Left hindlimb (tissue), 1 donor: ENCODE measurements at places on chromosomes 3 and 15.

DNA sequence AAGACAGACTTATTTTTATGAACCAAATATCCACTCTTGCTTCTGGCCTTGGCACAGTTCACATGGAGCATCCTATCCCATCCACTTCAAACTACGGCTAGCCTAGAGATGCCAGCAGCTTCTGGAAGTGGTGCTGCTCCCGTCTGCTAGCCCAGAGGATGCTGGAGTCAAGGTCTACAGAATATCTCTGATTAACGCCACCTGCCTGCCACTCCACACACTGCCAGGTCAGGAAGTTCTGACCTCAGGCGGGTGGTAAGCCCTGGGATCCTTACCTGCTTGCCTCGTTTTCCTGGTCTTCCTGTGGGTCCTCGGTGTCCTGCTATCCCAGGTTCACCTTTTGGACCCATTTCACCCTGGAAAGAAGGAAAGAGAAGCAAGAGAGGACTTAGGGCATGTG lies 42.9 kb downstream of the EAF1 start:
- no peak for DNase-seq

- DNase-seq = no peak
Measured at GRCh38 chr15:68313501-68314410, 36.2 kb downstream of the FEM1B start.

- DNase-seq = no peak
Measured at GRCh38 chr15:77097248-77097721, 26.4 kb upstream of the TSPAN3 start.

- DNase-seq = no peak
Measured at GRCh38 chr15:64883997-64884511, 27.6 kb upstream of the ANKDD1A start.

DNA sequence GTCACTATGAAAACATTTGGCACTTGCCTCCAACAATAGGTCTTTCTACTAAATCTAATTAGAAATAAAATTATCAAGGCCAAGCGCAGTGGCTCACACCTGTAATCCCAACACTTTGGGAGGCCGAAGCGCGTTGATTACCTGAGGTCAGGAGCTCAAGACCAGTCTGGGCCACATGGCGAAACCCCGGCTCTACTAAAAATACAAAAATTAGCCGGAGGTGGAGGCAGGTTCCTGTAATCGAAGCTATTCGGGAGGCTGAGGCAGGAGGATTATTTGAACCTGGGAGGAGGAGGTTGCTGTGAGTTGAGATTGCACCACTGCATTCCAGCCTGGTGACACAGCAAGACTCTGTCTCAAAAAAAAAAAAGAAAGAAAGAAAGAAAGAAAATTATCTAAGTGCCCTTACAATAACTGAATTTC lies 1.6 kb upstream of the PLD1 start:
- no peak for DNase-seq

- no peak for DNase-seq
Measured at GRCh38 chr3:192850451-192850981, 67.1 kb downstream of the MB21D2 start.

DNA sequence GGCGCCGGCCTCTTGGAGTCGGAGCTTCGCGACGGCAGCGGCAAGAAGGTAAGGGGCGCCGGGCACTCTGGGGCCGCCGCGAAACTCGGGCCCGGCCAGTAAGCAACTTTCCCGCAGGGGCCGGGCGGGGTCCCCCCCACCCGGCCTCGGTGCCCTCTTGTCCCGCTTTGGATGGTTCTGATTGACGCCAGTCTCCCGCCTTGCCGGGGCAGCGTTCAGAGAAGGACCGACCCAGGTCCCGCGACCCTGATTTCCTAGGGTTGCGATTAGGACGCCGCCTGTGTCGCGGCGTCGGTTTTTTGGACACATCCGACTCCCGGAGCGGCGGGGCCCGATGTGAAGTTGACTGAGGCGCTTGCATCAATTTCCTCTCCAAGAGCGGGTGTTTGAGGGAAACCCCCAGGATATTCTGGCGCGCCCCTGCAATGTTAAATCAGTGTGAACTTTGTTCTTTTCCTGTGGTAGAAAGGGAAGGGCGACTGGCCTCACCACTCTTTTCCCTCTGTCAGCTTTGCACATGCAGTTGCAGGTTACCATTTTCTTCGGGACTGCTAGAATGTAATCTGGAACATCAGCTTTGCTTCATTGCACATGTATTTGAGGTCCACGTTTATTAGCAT lies 755 bp downstream of the PDE8A start:
- DNase-seq = peak; percentile 51

DNA sequence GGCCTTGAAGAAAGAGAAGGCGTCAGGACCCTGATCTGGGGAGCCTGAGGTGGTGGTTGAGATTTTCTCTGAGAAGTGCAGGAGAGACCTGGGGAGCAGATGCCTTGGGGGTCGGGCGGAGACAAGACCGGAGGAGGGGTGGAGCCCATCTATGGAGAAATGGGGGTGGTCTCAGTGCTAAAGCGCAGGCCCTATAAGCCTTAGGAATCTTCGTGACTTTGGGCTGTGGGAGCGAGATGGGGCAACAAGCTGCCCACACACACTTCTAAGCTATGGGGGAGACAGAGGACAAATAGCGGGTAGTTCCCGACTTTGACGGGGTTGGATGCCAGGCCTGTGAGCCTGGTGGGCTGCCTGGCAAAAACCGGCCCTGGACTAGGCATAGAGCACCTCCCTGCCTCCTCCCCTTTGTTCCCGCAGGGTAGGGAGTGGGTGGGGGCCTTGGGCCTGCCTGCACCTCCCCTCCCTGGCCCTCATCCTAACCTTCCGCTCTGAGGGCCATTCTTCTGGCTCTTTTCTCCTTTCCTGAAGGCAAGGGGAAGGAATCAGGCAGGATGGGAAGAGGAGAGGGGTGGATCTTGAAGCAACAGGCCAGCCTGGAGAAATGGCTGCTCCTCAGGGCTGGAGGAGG lies 880 bp downstream of the NISCH start:
- peak; percentile 79 for DNase-seq

GRCh38 chr3:141425523-141426233 lies 57.4 kb downstream of the ZBTB38 start:
- DNase-seq = no peak

DNA sequence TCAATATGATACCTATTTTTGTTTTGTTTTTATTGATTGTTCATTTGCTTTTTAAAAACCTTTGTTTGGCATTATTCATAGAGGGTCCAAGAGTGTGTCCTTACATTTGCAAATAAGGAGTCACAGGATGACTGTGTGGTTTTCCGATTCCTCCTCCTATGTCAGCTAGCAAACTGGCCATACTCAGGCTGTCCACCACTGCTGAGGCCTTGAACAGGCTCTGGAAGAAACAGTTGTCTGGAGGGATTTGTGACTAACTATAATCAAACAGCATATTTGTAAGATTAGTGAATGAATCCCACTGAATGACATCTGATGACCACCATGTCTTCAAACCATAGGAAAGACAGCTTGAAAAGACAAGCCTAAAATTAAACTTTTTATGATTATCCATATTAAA lies 423.4 kb upstream of the ATP11B start:
- no peak for DNase-seq

- DNase-seq = peak; percentile 75
Measured at GRCh38 chr3:42936157-42936981, 30.4 kb downstream of the ZNF662 start.

DNA sequence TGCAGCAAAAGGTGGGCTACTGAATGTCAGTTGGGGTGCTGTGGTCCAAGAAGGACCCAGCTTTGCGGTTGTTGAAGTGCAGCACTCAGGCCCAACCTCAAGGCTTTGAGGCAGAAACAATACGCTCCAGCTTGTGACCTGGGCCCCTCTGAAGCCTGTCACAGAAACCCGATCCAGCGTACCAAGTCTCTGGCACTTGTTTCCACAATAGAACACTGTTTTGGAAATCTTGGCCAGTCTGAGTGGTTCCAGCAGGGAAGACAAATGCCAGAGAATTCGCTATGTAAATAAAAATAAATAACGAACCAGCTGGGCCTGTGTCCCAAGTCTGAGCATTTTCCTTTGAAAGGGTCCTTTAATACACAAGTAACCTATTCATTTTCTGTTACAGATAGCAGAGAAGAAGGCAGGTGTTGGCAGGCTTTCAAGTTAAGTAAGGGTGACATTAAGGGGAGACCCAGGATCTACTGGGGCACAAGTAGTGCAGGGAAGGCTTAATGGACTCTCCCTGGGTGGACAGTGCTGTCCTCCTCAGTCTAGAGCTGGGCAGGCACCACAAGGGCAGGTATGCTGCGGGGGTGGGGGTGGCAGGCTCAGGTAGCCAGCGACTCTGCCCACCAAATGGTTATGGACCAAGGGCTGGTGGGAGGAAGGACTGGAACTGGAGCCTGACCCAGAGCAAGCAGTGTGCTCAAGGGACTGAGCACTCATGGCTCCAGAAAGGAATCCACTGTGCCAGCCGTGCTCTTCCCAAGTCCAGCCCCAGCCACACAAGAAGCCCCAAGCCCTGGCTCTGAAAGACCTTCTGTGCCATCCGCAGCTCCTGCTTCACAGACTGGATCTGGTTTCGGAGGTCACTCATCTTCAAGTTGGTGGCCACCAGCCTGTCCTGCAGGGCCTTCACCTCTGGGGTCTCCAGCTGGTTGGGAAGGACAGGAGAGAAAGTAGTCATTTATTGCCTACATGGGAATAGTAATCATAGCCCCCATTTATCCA lies 26.3 kb downstream of the CCDC13 start:
- no peak for DNase-seq

DNA sequence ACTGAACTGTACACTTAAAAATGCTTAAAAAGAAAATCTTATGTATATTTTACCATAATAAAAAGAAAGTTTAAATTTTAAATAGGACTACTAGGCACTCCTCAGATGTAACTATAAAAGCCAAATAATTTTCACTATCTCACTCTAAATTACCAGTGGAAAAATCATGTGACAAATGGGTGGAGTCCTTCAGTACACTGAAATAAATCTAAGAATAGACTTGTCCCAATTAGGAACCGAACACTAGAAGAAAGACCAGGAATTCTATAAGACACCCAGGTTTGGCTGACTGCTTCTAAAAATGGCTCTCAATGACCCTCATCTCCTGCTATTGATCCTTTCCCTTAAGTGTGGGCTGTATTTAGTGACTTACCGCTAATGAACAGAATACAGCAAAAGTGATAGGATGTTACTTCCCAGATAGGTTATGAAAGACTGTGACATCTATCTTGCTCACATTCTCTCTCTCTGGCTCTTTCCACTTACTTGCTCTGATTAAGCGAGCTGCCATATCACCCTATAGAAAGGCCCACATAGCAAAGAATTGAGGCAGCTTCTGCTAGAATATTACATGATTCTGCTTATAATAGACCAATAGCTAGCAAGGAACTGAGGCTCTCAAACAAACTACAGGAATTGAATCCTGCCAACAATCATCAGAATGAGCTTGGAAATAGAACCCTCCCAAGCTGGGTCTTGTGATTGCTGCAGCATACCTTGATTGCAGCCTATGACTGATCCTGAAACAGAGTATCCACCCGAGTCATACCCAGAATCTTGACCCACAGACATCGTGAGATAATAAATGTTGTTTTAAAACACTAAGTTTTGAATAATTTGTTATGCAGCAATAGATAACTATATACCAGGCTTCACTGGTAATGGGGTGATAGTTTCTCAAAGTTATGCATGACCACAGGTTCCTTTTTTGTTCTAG lies 16.9 kb downstream of the TTBK2 start:
- DNase-seq = no peak

DNA sequence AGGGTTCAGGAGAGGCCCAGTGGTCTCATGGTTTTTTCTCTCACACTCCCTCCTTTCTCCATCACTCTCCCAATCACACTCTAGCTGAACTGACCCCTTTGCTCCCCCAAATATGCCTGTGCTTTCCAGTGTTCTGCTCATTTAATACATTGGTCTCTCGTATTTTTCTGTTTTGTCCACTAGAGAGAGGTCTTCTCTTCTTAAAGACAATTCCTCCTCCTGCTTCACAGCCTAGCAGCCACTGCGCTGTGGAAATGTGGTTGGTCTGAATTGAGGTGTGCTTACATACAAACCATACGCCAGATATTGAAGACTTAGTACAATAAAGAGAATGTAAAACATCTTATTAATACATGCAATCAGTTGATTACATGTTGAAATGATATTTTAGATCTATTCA lies 60.6 kb upstream of the XCR1 start:
- DNase-seq = no peak

DNA sequence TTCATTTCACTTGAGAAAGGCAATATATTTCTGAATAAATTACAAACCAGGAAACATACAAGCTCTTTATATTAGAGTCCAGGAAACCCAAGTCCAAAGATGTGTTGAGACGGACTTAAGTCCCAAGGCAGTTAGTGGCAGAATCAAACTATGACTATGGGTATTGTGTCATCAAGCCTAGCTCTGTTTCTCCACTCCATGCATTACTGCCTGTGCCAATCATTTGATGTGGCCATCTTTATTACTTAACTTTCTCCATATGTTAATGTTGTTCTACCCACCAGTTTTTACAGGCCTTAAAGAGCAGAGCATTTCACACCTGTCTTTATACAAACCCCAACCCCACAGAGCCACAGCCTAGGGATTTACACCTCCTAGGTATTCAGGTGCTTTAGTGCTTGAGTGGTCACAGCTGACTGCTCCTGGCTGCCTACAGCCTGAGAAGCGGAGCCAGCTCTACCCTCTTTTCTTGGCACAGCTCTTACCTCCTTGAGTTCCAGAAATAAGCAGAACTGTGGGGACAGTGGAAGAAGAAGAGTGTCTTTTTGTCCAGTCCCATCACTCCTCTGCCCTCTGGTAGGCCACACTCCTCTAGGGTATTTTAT lies 92.1 kb downstream of the DTWD1 start:
- no peak for DNase-seq

GRCh38 chr3:194964809-194965208 lies 279.1 kb downstream of the FAM43A start:
- DNase-seq = no peak

DNA sequence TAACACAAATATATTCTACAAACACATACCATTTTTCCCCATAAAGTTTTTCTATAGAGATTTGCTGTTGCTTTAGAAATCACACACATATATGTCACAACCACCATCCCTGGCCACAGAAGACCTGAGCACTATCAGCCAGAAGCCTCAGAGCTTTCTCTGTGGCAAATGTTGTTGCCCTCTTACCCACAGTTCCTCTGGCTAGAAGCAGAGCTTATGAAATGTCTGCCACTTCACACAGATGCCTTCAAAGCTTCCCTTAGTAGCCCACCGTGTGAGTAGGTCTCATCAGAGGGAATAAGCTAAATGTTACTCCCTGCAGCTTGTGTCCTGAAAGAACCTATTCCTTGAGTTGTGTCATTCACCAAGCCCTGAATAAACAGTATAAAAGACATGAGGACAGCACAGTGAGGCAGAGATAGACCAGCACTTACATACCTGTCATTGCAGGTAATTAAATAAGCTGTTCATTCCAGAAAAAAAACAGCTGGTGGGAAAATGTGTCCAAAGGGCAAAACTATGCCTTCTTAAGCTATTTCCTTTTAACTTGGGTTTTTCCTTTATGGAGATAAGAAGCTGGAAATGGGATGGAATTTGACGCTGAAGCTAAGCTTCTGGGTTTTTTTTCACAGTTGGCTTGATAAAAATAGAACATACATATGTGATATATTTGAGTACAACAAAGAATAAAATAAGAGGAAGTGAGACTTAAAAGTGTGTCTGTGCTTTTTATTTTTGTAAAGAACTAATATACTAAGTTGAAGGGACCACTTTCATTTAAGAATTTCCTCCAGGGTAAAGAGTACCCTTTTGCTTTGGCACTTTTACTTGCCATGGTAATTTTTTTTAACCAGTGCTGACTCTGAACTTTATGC lies 391.4 kb downstream of the KCNH8 start:
- DNase-seq = no peak

GRCh38 chr15:95869920-95870319 lies 460.6 kb upstream of the NR2F2 start:
- DNase-seq = no peak
